ENCODE measurements at places on chromosomes 7 and 10.

DNA sequence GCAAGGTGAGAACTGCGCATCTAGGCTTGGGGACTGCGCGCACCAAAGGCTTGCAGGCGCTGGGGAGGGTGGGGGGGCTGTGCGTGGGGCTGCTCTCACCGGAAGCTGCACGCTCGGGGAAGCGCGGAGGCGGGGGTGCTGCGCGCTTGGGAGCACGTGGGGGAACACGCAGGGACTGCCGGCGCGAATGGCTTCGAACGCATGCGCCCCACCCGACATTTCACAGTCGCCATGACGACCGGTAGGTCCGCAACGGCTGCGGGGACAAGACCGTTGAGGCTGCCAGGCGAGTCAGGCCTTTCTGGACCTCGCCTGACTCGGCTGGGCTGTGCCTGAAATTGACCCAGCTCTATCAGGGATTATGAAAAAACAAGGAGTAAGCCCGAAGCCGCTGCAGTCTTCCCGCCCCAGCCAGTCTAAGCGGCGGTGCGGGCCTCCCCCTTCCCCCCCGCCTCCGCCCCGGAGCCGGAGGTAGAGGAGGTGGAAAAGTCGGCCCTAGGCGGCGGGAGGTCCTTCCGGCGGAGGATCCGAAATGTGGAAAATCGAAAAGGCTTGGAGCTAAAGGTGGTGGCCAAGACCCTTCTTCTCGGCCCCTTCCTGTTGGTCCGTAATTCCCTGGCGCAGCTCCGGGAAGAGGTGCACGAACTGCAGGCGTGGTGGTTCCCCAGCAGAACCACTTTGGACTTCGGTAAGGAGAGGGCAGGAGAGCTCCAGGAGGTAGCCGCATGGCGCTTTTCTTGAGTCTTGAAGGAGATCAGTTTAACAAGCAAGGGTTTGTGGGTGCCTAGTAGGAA is 34.9 kb upstream of the STEAP1 start:
- peak; percentile 18 for DNase-seq

DNA sequence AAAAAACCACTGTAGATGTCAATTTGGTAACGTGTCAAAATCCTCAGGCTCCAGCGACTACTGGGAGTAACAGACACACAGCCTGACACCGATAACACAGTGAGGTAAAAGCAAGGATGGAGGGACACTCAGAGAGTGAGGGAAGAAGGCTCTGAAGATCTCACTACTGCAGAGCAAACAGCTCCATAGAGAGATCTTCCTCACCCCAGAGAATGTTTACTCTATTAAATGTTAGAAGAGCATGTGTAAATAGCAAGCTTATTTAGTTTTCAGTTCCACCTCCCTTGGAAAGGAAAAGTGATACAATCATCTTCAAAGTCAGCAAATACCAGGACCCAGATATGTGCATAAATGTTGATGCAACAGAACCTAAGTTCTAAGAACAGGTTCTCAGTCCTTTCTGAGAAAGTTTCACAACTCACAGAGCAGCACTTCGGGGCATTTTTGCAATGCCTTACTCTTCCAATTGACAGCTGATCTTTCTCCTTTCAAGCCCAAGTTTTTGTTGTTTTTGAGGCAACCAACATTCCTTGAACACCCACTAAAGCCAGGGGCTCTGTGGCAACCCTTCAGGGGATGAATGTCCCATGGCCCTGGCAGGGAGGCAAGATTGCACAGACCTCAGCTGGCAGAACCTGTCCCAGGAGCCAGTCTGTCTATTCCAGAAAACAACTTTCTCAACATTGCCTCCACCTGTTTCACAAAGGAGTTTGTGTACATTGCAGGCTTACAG is 177.4 kb downstream of the SFMBT2 start:
- DNase-seq = no peak

- no peak for DNase-seq
These were observed 472.2 kb upstream of the C7orf33 start for GRCh38 chr7:148118371-148118770.

GRCh38 chr10:32207544-32207943 is 139.4 kb downstream of the EPC1 start:
- DNase-seq = peak; percentile 80

- DNase-seq = no peak
These were observed 561.8 kb downstream of the ATRNL1 start for GRCh38 chr10:115654961-115655360.

DNA sequence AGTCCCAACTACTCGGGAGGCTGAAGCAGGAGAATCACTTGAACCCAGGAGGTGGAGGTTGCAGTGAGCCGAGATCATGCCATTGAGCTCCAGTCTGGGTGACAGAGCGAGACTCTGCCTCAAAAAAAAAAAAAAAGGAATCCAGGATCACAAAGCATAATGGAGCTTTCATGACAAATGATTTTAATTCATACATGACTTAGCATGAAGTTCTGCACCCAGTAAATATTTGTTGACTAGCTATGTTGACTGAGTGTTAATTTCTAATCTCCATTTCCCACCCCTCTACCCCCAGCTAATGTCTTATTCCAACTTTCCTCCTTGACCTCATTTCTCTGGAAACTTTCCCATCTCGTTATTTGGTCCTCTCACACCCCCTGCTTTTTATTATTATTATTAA is 53.3 kb downstream of the ATOH7 start:
- DNase-seq = no peak

GRCh38 chr10:70167246-70167645 is 3.1 kb downstream of the SAR1A start:
- DNase-seq = no peak

DNA sequence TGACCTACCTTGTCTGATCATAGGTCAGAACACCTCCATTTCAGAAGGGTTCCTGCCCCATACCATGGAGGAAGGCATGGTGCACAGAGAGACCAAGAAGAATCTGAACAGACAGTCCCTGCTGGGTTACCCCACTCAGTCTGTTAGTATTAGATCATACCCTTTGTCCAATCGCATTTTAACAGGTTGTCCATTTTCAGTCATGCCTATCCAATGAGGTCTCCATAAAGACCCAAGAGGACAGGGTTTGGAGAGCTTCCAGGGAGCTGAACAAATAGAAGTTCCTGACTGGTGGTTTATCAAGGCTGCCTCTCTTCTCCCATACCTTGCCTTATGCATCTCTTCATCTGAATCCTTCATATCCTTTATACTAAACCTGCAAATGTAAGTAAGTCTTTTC is 21.2 kb upstream of the SLC16A12 start:
- DNase-seq = no peak

GRCh38 chr7:70856901-70857630 is 274.9 kb upstream of the GALNT17 start:
- peak; percentile 49 for DNase-seq

DNA sequence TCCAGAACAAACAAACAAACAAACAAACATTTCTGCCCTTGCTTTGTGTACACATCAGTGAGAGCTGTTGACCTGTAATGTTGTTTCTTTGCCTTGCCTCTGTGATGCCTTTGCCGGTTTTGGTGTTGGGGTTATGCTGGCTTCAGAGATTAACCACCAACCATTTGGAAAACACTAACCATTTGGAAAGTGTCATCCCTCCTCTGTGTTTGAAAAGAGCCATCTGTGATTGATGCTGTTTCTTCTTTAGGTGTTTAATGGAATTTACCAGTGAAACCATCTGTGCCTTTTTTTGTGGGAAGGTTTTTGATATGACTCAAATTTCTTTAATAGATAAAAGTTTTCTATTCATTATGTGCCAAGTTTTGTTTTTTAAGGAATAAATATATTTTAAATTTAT is 46.5 kb downstream of the INPP5A start:
- no peak for DNase-seq

DNA sequence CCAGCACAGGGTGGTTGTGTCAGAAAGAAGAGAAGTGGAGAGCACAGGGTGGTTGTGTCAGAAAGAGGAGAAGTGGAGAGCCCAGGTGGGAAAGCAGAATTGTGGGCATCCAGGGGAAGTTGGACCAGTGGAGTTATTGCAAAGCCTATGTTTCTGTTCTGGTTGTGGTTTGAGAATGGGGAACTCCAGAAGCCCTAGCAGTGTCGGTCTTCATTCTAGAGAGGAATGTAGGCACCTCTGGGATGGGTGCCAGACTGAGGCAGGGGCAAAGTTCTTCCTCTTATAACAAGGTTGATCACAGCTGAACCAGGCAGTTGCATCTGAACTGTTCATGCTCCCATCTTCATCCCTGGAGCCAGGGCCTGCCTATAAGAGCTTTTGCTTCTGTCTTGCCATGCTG is 954 bp downstream of the FSCN3 start:
- DNase-seq = no peak

GRCh38 chr7:37083311-37084096 is 359.2 kb upstream of the AOAH start:
- DNase-seq = no peak

- DNase-seq = no peak
These were observed 196.8 kb upstream of the POT1 start for GRCh38 chr7:125126376-125126775.

- peak; percentile 42 for DNase-seq
These were observed 142.5 kb upstream of the TCERG1L start for GRCh38 chr10:131453721-131454634.

GRCh38 chr10:23413629-23414089 is 25.2 kb upstream of the OTUD1 start:
- no peak for DNase-seq

DNA sequence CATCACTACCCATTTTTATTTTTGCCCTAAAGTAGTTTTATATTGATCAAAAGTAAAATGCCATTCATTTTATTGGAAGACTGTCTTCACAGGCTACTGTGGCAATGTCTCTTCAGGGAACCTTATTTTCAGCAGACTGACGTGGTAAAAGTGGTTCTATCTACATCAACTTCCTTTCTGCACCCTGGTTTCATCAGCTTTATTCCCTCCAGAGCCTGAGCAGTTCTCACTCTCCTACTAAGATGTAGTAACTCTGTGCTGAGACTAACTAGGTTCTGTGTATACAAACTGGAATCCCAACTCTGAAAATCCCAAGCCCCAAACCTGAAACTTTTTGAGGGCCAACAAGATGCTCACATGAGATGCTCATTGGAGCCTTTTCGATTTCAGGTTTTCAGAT is 155.3 kb downstream of the SFMBT2 start:
- no peak for DNase-seq

GRCh38 chr10:42943025-42943818 is 133.6 kb upstream of the RET start:
- no peak for DNase-seq

GRCh38 chr7:20327055-20327454 is 3.6 kb upstream of the ITGB8 start:
- DNase-seq = no peak

GRCh38 chr7:108308903-108309302 is 147.3 kb downstream of the NRCAM start:
- no peak for DNase-seq

DNA sequence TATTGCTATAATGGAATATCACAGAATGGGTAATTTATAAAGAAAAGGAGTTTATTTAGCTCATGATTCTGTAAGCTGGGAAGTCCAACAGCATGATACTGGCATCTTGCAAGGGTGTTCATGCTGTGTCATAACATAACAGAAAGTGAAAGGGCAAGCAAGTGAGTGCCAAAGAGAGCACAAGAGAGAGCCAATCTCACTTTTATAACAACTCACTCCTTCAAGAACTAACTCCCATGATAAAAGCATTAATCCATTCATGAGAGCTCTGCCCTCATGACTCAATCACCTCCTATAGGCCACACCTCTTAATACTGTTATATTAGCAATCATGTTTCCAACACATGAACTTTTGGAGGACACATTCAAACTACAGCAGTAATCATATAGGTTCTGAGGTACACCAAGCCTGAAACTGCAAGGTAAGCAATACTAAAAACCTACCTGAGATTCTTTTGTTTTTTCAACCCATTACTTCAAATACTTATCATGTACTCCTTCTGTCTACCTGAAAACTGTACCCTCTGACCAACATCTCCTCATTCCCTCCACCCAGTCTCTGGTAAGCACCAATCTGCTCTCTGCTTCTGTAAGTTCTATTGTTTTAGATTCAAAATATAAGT is 219.7 kb downstream of the MTERF1 start:
- no peak for DNase-seq

DNA sequence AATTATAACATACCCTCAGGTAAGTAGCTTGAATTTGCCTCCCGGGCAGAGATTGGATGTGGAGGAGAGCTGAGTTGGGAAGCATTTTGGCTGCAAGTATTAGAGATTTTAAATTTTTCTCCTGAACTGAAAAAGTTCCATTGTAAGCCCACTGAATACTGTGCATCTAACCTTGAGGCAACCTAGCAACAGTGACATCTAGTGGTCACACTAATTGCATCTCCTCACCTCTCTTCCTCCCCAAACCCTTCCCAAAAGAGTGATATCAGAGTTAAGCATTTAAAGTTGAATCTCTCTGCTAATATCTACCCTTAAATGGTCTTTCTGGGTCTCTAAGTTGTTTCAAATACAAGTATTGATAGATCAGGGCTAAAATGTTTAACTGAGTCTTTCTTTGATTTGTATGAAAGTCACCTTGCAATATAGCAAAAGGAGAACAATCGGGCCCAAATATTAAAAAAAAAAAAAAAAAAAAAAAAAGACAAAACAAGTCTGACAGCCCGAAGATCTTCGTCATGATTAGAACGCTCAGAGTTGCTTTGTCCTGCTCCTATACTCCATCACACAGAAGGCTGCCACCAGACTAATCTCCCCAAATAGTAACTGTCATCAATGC is 40.4 kb upstream of the DLX5 start:
- DNase-seq = peak; percentile 18

- DNase-seq = no peak
These were observed 43.6 kb downstream of the LAMB4 start for GRCh38 chr7:108086546-108086945.

- DNase-seq = no peak
These were observed 12.4 kb upstream of the SEMA3A start for GRCh38 chr7:84207025-84207424.

- no peak for DNase-seq
These were observed 510.3 kb downstream of the PTPRN2 start for GRCh38 chr7:158077151-158077840.

- no peak for DNase-seq
These were observed 66.1 kb downstream of the AGK start for GRCh38 chr7:141617280-141617679.

DNA sequence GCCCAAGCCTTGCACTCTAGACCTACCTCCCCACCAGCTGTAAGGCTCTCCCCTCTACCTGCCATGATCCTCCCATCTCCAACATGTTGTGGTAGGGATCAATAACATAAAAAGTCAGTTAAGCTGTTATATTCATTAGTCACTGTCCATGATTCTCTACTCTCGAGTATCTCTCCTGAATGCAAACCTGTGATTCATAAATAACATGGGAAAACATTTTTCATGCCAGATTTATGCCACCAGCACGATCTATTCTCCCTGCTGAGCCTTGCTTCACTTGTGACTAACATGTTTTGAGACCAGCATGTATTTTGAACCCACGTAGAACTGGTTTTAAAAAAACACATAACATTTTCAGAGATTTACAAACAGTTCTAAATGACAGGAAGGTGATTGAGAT is 30.3 kb downstream of the TMEM168 start:
- DNase-seq = no peak

- DNase-seq = no peak
These were observed 80.2 kb downstream of the ADCY1 start for GRCh38 chr7:45654341-45654740.

- peak; percentile 84 for DNase-seq
These were observed 33.1 kb upstream of the NEUROD6 start for GRCh38 chr7:31373337-31374289.

- no peak for DNase-seq
These were observed 42.4 kb downstream of the CCNY start for GRCh38 chr10:35378541-35379210.

All from Calu3 (cell line).